AG08395 (cell line): ENCODE measurements at places on chromosomes 1 and 21.

DNA sequence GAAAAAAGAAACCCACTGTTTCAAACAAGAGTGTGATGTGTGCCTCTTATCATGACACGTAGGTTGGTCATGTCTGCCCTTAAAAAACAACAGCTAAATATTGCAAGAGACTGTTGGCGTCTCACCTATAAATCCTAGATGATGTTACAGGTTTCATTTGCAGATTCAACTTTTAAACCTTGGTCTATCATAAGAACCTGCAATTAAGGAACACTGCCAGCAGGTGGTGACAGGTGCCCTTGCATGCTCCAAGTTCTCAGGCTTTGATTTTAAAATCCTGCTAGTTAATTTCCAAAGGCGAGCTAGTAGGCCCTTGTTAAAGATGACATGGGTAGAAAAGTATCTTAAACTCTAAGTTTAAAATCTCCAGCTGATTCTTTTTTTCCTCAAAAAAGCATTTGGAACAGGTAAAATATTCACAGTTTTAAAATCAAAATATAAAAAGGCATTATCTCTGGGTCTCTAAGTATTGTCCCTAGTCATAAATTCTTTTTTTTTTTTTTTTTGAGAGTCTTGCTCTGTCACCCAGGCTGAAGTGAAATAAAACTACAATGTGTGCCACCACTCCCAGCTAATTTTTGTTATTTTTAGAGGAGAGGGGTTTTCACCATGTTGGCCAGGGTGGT is 39.1 kb downstream of the CLSTN1 start:
- peak; percentile 40 for DNase-seq

DNA sequence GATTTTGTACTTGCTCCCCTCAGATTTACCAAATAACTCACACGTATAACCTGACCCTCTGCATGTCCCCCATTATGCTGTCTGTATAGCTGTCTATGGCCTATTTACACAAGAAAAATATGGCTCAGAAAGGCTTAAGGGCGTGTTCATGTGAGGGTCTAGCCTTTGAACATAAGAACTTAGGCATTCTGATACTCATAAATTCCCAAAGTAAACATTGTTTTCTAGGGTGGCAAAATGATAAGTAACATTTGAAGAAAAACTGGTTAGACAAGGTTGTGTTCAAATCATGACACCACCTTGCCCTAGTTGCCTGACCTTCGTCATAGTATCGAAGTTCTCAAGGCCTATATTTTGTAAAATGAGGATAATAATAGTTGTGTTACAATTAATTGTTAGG is 394.6 kb downstream of the LRRIQ3 start:
- DNase-seq = no peak

DNA sequence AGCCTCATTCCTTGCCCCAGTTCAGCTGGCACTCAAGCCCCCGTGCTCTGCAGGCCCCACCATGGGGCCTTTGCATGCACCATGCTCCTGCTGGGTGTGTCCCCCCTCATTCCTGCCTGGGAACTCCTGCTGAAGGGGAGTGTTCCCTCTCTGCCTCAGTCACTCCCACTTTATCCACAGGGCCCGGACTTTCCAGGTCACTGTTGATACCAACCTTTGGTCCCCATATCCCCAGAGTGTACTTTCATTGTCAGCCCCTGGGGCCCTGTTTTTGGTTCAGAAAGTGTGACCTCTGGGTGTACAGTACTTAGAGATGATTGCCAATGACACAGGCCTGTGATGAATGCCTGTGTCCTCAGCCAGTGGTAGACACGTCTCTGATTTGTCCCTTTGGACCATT is 2.9 kb downstream of the TTC22 start:
- no peak for DNase-seq

DNA sequence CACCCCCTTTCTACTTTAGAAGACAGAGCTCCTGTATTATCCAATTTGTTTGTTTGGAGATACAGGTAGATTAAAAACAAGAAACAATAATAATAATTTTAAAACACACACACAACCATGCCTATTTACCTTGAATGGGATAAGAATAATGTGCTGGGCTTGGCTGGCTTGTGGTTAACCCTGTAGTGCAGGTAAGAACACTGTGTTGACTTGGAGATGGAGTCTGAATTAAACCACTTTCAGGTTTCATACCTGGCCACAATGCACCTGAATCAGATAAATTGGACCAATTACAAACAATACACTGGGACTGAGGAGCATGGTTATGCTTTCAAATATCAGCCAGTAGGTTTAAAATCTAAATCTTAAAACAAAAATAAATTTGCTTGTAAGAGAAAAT is 60.8 kb downstream of the EYA3 start:
- DNase-seq = no peak

- no peak for DNase-seq
These were observed 64.3 kb upstream of the COL6A1 start for GRCh38 chr21:45917241-45917640.

GRCh38 chr1:154879038-154879421 is 8.9 kb upstream of the KCNN3 start:
- no peak for DNase-seq

DNA sequence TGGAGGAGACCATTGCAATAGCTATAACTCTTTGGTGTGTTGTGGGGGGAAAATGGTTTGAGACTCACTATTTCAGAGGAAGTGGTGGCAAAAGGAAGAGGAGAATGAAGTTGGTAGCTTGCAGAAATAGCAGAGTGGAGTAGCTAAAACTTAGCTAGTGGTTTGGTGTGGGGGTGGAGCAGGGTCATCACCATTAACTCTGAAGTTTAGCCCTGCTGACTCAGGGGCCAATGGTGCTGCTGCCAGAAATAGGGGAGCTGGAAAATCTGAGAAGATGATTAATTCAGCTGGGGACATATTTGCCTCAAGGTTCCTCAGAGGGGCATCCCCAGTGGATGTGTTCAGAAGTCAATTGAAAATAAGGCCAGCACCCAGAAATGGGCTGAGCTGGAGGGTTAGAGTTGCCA is 65.4 kb downstream of the RUNX1 start:
- DNase-seq = peak; percentile 50

DNA sequence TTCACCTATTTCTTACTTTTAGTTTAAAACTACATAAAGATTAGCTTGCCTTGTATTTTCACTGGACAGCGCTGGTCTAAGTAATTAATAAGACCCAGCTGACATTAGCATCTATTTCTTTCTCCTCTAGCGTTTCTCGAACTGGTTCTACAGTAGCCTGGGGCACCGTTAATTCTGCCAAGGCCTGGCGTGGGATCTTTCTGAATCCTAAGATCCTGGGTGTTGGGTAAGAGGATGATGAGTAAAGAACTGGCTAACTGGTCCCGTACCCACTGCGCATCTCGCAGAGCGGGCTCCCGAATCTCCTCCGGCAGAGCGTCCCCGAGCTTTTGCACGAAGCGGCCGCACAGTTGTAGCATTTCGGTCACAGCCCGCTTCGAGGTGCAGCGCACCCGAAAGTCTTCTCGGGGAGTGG is 309 bp downstream of the NSL1 start:
- peak; percentile 85 for DNase-seq

DNA sequence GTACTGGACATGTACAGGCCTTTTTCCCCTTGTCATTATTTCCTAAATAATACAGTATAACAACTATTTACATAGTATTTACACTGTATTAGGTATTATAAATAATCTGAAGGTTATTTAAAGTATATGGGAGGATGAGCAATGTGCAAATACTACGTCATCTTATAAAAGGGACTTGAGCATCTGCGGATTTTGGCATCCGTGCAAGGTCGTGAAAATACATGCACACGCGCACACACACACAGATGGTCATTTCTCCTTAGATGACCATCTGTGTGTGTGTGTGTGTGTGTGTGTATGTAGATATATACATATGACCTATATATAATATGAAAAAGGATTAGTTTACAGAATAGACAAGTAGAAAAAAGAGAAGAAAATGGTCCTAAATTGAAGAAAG is 15.4 kb downstream of the ALG14 start:
- no peak for DNase-seq

- peak; percentile 36 for DNase-seq
These were observed 167.7 kb downstream of the ACTL8 start for GRCh38 chr1:17922833-17923232.

- DNase-seq = no peak
These were observed 157.0 kb upstream of the COA6 start for GRCh38 chr1:234216116-234216703.

DNA sequence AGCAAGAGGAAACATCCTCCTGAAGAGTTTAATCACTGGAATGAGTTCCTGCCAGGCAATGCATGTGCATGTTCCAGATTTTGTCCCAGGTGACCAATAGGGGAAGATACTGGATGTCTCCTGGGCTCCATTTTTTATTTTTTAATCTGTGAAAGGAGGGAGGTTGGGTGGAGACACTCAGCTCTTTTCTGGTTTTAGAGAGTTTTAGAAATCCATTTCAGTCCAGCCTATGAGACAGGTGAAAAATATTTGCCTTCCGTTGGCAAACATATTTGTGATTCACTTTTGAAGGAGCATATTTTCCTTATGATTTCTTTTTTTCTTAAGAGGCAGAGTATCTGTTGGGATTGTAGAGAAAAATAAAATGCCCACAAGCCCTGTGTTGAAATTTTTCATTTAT is 70.7 kb downstream of the ABCA4 start:
- peak; percentile 40 for DNase-seq

DNA sequence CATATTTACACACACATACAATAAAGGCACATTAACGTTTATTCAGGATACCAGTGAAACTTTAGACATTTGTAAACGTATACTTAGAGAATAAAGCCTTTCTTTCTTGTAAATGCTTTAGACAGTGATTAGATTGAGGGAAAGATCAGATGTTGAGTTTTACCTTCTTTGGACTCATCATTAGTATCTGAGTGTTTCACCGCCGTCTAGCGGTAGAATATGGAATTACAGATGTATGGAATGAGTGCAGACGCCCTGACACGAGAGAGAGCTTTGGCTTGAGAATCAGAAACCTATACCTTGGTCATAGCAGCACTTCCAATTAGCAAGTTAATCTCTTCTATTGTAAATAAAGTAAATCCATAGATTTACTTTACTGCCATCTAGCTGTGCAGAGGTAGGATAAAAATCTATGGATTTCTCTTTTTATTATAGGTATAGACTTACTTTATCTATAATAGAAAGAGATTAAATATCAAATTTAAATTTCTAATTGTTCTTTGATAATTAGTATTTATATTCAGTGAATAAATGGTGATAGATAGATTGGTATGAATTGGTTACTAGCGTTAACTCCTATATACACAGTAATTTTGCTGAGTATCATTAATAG is 12.6 kb downstream of the FLG2 start:
- peak; percentile 43 for DNase-seq

DNA sequence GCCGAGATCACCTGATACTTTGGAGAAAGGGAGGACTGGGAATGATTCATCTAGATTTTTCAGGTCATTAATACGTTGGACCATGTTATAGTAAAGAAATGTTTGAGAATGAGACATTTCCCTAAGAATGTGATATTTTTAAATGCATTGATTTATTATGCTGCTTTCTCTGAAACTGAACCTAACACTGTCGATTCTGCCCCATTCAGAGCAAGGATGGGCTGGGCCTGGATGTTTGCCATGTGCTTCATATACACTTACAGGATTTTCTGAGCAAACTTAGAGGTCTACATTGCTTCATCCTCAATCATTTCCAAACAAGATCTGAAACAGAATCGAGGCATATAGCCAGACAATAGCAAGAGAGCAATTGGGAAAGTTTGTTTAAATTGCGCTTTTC is 183.3 kb downstream of the CRB1 start:
- no peak for DNase-seq

DNA sequence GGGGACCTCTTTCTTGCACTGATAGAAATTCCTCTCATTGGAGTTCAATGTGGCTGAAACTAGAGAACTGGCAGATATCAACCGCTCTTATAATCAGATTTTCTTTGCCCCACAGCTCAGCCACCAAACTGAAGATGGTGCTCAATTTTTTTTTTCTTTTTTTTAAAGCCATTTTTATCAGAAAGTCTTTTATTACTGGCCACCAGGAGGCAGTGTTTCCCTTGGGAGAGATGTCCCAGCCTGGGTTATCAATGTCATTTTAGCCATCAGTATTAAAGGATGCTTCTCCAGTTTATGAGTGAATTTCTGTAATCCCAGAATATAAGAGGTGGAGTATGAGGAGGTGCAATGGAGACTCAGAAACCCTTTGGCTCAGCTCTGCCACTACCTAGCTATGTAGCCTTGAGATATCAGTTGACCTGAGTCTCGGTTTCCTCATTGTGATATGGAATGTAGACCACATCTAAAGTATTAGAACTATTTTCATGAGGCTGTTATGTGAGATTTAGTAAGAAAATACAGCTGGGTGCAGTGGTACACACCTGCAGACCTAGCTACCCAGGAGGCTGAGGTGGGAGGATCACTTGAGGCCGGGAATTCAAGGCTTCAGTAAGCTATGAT is 27.6 kb downstream of the CD244 start:
- peak; percentile 39 for DNase-seq

GRCh38 chr1:172254521-172255222 is 165.8 kb upstream of the C1orf105 start:
- peak; percentile 74 for DNase-seq

GRCh38 chr1:222792744-222793143 is 22.1 kb upstream of the DISP1 start:
- peak; percentile 49 for DNase-seq
